ENCODE measurements at places on chromosomes 5 and 9. TPM values are rescaled to one million over a fixed set of nuclear protein-coding genes. Genes with fewer than 3 reads are reported as not detected.

The SPRY4 gene
- total RNA-seq = 0.09 TPM

The RMRP gene
- total RNA-seq = 6,751 TPM

The CD74 gene
- total RNA-seq = 1,561 TPM

The FABP6 gene
- not detected for total RNA-seq

The ANXA2R gene
- total RNA-seq = 32.0 TPM

The DHFR gene
- total RNA-seq = 72.0 TPM

The LRRTM2 gene
- not detected for total RNA-seq

The IL5 gene
- 0.35 TPM for total RNA-seq

Data from activated CD8-positive, alpha-beta memory T cell treated with anti-CD3 and anti-CD28 coated beads, Interleukin-2, amount 10 ng/mL, durations not matched to agents 7 days and 5 days (primary cell).